ENCODE measurements at places on chromosomes 6 and 20.

DNA sequence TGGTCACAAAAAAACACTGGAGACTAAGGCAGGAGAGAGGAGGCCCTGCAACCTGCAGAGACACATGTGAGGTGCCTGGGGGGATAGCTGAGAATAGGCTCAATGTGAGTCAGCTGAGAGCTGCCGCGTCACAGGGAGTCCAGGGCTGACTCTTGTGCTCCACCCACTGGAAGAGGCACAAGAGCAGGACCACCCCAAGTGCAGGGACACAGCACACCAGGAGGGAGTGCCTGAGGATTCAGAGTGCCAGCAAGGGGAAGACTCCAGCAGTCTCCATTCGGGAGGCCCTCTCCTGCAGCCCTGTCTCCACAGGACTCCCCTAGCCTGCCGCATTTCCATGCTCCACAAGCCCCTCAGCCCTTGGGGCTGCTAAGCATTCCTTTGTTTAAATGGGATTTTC lies 105.5 kb downstream of the HUS1B start:
- no peak for DNase-seq

DNA sequence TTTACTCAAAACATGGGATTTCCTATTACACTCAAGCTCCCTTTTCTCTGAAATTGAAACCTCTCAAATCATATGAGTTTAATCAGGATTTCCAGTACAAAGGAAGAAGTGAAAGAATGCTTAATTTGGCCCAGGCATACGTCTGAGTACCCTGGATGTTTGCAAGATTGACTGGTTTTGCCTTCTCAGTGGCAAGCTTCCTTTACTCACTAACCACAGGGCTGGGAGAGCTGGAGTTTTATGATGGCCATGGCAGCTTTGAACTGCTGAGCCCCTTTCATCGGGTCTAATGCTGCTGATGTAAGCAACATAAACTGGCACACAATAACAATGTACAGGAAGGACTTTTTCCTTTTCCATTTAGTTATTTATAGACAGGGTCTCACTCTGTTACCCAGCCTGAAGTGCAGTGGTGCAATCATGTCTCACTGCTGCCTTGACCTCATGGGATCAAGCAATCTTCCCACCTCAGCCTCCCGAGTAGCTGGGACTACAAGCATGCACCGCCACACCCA lies 194.8 kb downstream of the SLC35F1 start:
- no peak for DNase-seq

DNA sequence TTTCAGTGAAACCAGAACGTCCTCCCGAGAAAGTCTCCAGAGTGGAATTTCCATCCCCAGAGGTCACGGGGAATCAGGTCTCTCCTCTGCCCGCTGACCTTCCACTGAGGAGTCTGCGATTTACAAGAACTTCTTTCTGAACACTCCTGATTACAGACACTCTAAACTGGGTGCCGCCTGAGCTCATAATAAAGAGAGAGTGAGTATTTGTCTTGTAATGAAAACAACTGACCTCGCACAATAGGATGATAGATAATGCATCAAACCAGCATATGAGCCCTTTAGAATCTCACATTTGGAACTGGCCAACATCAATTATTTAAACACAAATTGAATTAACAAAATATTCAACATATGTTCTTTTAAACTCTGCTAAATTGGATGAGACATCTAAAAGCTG lies 47.5 kb downstream of the DLL1 start:
- no peak for DNase-seq

GRCh38 chr6:51618563-51618962 lies 468.9 kb downstream of the PKHD1 start:
- DNase-seq, result no peak

- peak; percentile 55 for DNase-seq
These were observed 122.2 kb downstream of the KIF13A start for GRCh38 chr6:17865243-17865642.

GRCh38 chr6:16028966-16029365 lies 99.9 kb upstream of the MYLIP start:
- no peak for DNase-seq

GRCh38 chr20:34570859-34571306 lies 12.4 kb downstream of the MAP1LC3A start:
- DNase-seq, result no peak

DNA sequence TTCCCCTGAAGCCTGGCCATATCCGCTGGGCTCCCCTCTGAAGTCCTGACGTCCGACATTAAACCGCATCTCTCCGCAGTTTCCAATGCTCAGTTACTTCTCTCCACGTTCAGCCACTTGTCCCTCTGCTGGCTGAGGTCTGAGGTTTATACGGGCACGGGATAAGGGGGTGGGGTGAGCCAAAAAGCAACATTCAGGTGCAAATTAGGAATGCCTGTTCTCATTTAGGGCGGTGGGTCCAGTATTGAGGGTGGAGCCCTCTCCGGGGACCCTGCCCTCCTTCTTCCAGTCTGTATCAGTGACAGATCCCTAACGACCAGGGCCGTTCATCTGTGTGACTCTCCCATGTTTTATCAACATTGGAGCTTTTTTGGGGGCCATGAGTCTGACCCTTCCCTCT lies 1454.4 kb downstream of the HACE1 start:
- no peak for DNase-seq

- DNase-seq, result no peak
These were observed 232.2 kb downstream of the SYNDIG1 start for GRCh38 chr20:24701668-24702067.

DNA sequence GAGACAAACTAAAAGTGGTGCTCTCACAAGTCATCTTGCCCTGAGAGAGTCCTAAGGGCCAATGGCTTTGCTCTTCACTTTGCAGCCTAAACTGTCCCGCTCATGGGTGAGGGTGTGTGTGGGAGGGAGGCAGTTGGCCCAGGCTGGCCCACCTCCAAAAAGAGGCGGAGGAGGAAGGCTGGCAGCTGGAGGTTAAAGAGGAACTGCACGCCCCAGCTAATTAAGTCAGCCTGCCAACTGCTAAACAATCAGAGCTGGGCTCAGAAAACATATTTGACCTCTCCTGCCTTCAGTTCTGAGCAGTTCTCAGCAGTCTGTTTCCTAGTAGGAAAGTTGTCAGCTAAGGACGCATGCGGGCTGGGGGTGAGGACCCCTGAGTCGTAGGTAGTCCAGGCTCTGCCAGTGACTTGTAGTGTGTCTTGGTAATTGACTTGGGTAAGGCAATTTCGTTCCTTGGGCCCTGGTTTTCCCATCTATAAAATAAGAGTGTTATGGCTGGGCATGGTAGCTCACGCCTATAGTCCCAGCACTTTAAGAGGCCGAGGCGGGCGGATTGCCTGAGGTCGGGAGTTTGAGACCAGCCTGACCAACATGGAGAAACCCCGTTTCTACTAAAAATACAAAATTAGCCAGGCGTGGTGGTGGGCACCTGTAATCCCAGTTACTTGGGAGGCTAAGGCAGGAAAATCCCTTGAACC lies 17.0 kb downstream of the GSS start:
- DNase-seq, result peak; percentile 48

DNA sequence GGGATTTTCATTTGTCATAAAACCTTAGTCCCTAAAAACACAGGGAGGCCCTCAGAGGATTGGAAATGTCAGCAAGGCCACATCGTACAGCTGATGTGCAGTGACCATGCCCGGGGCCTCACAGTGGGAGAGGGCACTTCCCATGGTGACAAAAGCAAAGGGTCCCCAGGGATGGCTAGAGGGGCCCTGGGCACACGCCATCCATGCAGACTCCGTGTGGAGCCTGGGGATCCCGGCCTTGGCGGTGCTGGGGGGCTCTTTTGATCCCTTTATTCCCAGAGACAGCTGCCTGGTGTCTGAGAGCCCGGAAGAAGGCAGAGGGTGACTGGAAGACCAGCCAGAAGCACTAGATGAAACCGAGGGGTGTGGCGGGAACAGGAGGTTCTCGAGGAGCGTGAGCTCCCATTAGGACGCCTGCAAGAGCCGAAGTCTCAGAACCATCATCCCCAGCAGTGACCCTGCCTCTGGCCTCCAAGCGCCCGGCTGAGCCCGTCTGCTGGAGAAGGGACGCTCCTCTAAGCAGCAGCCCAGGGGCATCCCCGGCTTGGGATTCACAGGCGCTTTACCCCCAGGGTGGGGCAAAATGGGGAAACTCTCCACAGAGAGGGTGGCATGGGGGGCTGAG lies 49.1 kb upstream of the FRMD1 start:
- no peak for DNase-seq

DNA sequence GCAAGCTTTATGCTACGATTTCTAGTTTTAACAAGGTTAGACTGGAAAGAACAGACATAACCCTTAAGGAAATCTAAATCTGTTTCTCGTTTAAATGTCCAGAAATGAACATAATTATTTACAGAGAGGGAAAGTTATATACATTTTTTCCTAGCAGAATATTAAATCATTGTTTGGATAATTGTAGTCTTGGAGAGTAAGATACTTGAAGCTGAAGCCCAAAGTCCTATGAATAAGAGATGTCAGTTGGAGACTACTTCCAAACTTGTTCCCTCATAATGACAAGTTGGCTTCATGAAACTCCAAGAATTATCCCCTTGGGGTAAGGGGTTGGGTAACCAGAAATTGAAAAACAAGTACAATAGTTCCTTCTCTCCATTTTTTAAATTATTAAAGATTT lies 911.1 kb upstream of the MAN1A1 start:
- DNase-seq, result no peak

DNA sequence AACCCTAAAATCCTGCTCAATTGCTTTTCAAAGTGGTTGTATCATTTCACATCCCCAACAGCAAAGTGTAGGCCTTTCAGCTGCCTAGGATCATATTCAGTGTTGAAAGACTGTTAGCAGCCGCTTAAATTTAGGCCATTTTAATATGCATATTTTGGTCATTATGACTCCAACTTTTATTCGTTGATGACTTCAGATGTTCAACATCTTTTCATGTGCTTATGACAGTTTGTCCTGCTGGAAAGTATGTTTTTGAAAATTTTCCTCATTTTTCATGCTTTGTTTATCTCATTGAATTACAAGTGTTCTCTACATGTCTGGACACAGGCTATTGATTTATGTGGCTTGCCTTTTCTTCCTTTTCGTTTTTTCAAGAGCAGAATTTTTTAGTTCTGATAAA lies 244.0 kb downstream of the THBS2 start:
- DNase-seq, result no peak

DNA sequence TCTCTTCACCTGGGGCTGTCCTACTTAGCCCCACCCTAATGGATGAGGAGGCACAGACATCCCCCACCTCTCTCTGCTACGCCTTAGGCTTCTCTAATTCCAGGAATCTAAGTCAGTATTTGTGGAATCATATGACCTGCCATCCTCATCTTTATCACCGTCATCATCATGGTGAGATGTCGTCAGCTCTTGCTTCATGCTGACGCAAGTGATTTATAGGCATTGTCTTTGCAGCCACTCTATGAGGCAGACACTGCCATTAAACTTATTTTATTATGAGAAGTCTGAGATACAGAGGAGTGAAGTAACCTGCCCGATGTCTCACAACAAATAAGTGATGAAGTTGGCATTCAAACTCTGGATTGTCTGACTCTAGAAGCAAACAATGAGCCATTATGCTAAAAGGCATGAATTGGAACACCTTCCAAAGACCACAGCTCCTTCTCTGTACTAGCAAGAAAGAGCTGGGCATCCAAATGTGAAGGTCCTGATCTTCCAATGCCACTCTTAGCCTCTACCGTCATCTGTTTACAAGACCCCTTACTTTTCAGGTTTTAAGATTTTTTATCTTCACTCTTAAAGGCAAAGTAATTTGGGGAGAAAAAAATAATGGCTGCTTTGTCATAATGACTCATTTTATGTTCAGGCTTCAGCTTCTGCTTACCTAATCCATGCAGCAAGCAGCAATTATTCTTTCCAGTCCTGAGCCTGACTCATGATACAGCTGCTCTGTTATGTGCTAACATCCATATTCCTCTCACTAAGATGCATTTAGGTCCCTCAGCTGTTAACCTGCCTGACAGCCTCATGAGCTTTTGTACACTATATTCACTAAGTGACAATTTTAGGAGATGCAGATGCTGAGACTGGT lies 113.7 kb upstream of the BCLAF1 start:
- no peak for DNase-seq

DNA sequence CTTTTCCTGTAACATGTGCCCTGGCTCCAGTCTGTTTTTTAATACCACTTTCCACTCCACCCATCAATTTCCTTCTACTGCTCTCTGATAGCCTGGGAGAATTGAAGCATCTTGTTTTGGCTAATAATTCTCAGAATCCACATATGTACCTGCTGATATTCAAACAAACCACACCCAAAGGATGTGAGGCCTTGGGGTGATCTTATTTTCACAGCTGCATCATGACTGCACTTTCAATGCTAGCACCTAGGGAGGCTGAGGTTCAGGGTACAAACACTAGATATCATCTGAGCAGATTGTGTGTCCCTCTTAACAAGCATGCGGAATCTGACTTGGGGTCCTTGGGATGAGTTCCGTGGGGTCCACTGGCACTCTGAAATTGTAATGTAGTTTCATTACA lies 12.7 kb downstream of the FNDC1 start:
- DNase-seq, result no peak

GRCh38 chr6:41271901-41272395 lies 14.5 kb downstream of the TREM1 start:
- no peak for DNase-seq

- DNase-seq, result no peak
These were observed 266.2 kb downstream of the LRFN2 start for GRCh38 chr6:40320947-40321346.

GRCh38 chr20:47246061-47246777 lies 110.3 kb downstream of the ZMYND8 start:
- DNase-seq, result no peak

DNA sequence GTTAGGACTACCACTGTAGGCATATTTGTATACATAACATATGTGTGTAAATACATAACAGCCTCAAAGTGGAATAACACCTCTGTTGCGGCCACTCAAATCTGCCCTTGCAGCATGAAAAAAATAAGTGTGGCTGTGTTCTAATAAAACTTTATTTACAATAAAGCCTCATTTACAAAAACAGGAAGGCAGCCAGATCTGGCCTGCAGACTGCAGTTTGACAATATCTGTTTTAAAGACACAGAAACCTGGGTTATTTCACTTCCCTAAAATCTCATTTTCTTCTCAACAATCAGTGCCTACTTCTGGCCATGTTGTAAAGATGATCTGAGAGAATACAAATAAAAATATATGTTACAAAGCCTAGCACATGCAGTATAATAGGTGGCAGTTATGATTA lies 53.9 kb upstream of the SCML4 start:
- DNase-seq, result no peak

DNA sequence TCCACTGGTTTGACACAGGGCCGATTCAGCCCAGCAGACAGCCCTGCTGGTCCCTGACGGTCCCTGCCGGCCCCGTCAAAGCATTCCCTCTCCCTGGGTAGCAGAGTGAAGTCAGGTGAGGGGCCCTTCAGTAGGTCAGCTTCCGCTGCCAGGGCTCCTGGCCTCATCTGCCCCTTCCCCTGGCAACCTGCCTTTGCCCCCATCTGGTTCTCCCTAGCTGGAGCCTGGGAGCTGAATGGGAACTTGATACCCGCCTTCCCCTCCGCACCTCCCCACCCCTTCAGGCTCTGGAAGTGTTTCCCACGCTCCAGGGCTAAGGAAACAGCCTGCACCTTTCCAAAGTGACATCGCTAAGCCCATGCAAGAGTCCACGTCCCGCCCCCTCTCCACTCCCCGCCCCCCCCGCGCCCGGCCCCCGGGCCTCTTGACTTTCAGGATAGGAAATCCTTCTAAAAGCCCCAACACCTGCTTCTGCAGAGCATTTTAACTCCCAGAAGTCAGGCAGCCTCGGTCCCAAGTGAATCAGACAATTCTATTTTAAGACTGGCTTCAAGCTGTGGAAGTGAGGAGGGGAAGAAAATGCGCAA lies 53.3 kb downstream of the ISM1 start:
- DNase-seq, result no peak
